K562 (cell line): ENCODE measurements at places on chromosomes 12 and 14. TPM values are rescaled to one million over a fixed set of nuclear protein-coding genes. Genes with fewer than 3 reads are reported as not detected.

DNA sequence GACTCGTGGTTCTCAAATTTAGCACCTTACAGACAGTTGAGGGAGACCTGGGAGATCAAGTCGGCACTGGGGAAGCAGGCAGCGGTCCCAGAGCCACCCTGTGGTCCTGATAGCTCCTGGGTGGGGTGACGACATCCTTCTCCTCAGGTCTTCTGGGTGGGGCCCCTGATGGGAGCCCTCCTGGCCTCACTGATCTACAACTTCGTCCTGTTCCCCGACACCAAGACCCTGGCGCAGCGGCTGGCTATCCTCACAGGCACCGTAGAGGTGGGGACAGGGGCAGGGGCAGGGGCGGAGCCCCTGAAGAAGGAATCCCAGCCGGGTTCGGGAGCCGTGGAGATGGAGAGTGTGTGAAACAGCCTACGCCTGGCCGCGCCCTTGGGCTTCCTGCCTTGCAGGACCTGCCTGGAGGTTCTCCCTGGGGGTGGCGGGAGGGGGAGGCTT is 2.6 kb downstream of the AQP6 start:
- DNase-seq: no peak
- H3K27ac ChIP-seq: no peak overlapping the region
- no peak overlapping the region for H3K4me3 ChIP-seq
- H3K36me3 ChIP-seq: no peaks in the 10 kb centered on the region
- peaks cover 39% of the 10 kb centered on the region for H3K27me3 ChIP-seq

DNA sequence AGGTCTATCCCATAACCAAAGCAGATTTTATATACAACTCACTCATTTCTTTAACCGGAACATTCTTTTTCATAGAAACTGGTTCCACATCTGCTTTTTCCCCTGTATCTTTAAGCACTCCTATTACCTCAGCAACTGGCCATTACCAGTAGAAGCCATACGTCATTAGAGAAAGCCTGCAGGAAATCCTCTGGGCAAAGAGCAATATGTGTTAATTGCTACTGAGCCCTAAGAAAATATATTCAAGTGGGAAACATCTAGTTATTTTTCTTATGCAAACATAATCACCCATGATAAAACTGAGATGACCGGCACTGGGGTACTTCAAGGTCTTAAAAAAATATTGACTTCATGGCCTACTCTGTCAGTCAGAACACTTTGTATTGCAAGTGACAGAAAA is 28.2 kb upstream of the CPSF6 start:
- H3K27ac ChIP-seq: no peak overlapping the region
- DNase-seq: no peak

- H3K27me3 ChIP-seq: no peaks in the 10 kb centered on the region
- H3K36me3 ChIP-seq: no peaks in the 10 kb centered on the region
- no peak overlapping the region for H3K27ac ChIP-seq
- no peak overlapping the region for H3K4me3 ChIP-seq
These were observed 201.4 kb upstream of the PWP1 start for GRCh38 chr12:107484230-107484629.

Gene ADCY4
- total RNA-seq: 0.07 and 0.31 TPM in 2 replicates
